ENCODE measurements at places on chromosomes 1 and 21. TPM values are rescaled to one million over a fixed set of nuclear protein-coding genes. Genes with fewer than 3 reads are reported as not detected.

DNA sequence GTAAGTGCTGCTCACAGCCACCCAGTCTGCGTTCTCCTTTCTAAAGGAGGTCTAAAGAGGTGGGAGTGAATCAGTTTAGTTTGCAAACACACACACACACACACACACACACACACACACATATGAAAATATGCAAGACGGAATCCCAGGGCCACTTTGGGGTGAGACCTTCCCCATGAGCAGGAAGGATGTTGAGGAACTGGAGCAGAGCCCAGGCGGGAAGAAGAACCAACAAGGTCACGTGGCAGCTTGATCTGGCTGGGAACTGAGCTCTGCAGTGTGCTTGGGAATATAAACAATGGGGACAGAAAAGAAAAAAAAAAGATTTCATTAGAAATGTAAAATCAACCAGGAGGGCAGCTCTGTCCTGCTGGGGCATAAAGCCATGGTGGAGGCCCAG is 32.6 kb downstream of the OR2G3 start:
- DNase-seq, result no peak
- H3K36me3 ChIP-seq, result no peaks in the 10 kb centered on the region
- no peaks in the 10 kb centered on the region for H3K4me1 ChIP-seq

DNA sequence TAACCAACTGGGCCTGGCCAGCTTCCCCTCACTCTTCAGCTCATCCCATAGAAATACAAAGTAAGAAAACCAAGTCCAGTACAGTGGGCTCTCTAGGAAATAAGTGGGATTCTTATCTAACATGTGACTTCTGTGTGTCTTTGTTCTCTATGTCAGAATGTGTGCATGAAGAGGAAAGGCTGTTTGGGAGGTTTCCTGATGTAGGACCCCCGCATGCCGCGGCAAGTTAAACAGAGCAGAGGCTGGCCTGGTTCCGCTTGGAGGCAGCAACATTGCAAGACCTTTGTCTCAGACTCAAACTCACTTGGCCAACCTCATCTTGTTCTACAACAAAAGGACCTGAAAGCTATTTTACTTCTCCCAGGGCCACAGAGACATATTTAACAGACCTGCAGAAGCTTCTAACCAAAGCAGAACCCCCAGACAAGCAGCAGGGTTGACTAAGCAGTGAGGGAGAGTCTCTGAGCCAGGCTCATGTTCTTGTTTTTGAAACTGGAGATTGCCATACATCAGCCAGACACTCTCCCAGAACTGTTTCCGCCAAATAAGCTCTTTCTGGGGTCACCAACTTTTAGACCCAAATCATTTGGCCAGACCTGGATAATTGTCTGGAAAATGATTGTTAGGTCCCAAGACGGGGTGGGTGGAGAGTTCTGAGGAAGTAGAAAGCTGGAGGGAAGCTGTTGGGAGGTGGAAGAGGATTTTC is 6.2 kb downstream of the MTARC2 start:
- H3K27me3 ChIP-seq, result peaks cover 31% of the 10 kb centered on the region
- H3K4me3 ChIP-seq, result no peak overlapping the region
- DNase-seq, result no peak
- H3K36me3 ChIP-seq, result no peaks in the 10 kb centered on the region

DNA sequence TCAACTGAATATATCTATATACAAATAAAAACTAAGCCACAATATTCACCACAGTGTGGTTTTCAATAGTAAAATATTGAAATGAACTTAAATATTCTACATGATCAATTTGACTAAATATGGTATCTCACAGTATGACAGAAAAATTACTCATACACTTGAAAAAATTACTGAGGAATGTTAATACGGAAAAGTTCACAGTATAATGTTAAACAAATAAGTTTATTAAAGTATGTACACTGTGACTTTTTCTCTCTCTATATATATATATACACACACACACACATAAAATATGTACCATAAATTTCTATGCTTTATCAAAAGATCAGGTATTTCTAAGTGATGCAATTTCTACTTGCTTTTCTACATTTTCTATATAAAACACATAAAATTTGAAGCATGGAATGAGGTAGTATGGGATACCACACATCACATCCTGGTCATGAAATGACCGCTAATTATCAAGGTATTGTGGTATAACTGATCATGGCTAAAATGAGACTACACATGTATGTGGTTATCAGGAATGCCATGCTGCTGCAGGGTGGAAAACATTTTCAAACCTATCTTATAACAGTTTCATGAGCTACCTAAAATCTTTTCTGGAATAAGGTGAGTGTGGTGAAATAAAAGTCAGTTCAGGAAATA is 102.3 kb downstream of the CDC42BPA start:
- no peak overlapping the region for H3K4me3 ChIP-seq
- H3K4me1 ChIP-seq, result no peaks in the 10 kb centered on the region
- H3K27me3 ChIP-seq, result peaks cover 18% of the 10 kb centered on the region
- no peak overlapping the region for H3K27ac ChIP-seq
- no peak for DNase-seq
- H3K36me3 ChIP-seq, result no peaks in the 10 kb centered on the region

DNA sequence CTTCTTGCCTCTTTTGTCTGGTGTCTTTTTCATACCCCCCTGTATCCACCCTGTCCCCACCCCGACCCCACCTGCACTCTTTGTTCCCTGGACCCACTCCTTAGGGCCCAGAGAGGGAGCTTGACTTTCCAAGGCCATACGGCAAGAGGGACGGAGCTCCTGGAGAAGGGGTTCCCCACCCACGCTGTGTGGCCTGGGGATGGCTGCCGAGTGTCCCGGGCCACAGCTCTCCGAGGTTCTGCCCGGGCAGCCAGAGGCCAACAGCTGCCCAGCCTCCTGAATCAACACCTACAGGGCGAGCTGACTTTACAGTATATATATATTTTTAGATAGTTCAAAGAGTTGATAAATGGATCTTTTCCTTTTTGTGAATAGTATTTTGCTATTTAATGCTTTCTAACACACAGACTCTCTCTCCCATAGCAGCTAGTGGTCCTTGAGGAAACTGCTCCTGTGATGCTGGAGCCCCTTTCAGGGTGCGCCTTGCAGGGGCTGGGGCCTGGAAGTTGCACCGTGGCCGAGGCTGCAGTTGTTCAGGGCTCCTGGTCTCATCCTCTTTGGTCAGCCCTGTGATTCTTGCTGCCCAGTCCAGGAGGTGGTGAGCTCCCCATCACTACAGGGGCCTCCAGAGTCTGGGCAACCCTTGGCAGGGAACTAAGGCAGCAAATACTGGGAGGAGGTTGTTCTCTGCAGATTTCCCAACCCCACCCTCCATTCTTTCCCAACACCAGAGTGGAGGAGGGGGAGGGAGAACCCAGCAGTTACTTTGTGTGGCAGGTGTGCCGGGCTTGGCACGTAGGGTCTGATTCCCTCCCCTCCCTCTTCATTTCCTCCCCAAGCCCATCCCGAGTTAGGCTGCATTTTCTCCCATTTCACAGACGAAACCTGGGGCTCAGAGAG is 321.6 kb downstream of the PTPRU start:
- no peak overlapping the region for H3K4me3 ChIP-seq
- H3K27ac ChIP-seq, result no peak overlapping the region
- no peak for DNase-seq

- DNase-seq, result no peak
- peaks cover 50% of the 10 kb centered on the region for H3K36me3 ChIP-seq
- no peak overlapping the region for H3K4me3 ChIP-seq
- no peak overlapping the region for H3K27ac ChIP-seq
- H3K27me3 ChIP-seq, result no peaks in the 10 kb centered on the region
- H3K4me1 ChIP-seq, result peaks cover 25% of the 10 kb centered on the region
Measured at GRCh38 chr1:157124855-157125254, 13.3 kb downstream of the ETV3 start.

ATP1A2 gene
- total RNA-seq, result not detected

E2F2 gene
- total RNA-seq, result 26.3 TPM
